ENCODE measurements at places on chromosomes 13 and 19. TPM values are rescaled to one million over a fixed set of nuclear protein-coding genes. Genes with fewer than 3 reads are reported as not detected.

C1QTNF9B gene
- not detected for total RNA-seq

ZNF491 gene
- 0.85 TPM for total RNA-seq

KIR2DL1 gene
- not detected for total RNA-seq

DNA sequence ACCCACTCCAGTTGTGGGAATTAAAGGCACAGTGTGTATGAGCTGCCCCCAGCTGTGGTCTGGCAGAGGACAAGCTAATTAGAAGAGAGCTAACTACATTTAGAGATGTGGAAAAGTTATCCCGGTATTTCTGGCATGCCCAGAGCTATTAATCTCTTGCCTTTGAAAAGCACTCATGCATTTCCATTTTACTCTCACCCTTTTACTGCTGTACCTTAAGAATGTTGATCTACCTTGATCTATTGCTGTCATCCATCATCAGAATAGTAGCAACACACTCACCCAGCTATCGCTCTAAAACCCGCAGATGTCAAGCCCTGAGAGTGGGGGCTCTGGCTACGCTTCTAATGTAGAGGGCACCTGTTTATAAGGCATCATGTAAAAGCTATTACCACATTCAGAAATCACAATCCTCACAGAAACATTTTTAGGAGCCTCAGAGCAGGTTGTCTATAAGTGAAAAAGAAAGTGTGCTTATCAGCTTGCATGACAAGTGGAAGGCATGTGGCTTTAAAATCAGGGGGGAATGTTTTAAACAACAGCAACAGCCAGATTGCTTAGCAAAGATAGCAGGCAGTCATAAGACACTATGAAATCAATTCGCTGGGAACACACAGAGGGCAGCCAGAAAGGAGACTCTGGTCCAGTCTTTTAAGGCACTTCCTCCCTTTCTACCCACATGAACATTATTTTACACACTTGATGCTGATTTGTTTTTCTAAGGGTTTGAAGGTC, 224.2 kb upstream of the IRS2 start:
- DNase-seq, result no peak
- H3K27me3 ChIP-seq, result no peaks in the 10 kb centered on the region
- H3K36me3 ChIP-seq, result no peaks in the 10 kb centered on the region
- H3K4me1 ChIP-seq, result peaks cover 6% of the 10 kb centered on the region

- H3K27me3 ChIP-seq, result no peaks in the 10 kb centered on the region
- no peak overlapping the region for H3K27ac ChIP-seq
- H3K36me3 ChIP-seq, result no peaks in the 10 kb centered on the region
- H3K4me1 ChIP-seq, result peaks cover 3% of the 10 kb centered on the region
- DNase-seq, result no peak
Measured at GRCh38 chr19:45462174-45462573, 5.6 kb upstream of the FOSB start.

GRCh38 chr13:32334671-32335070, 19.4 kb downstream of the BRCA2 start:
- DNase-seq, result no peak
- no peaks in the 10 kb centered on the region for H3K27me3 ChIP-seq
- no peaks in the 10 kb centered on the region for H3K4me1 ChIP-seq

DNA sequence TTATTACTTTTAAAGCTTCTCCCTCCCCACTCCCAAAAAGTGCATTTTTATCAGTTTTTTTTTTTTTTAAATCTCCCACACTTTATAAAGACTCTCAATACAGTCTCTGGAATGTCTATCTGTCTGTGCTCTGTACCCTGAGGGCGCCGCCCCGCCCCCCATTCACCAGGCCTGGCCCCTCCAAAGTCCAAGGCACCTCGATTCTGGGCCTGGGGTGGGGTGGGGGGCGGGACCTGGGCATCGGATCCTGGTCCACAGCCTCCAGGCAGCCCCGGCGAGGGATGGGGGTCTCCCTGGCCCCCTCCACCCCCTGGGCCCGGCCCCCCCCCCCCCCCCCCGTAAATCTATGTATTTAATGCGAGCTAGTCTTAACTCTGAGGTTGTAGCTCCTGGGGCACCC, 23.3 kb downstream of the ZBTB7A start:
- DNase-seq, result no peak
- H3K27me3 ChIP-seq, result no peaks in the 10 kb centered on the region
- no peak overlapping the region for H3K27ac ChIP-seq
- no peaks in the 10 kb centered on the region for H3K36me3 ChIP-seq
